ENCODE measurements at places on chromosomes 4 and X. TPM values are rescaled to one million over a fixed set of nuclear protein-coding genes. Genes with fewer than 3 reads are reported as not detected.

Gene MEPE
- not detected for polyA plus RNA-seq

GRCh38 chr4:115274545-115274944 lies 161.1 kb upstream of the NDST4 start:
- no peak for DNase-seq

GRCh38 chr4:138796761-138797160 lies 218.8 kb upstream of the NOCT start:
- DNase-seq, result no peak

Gene MAGEB6B
- polyA plus RNA-seq, result not detected

- DNase-seq, result no peak
These were observed 1.3 kb downstream of the PCDH7 start for GRCh38 chr4:30721185-30722091.

DNA sequence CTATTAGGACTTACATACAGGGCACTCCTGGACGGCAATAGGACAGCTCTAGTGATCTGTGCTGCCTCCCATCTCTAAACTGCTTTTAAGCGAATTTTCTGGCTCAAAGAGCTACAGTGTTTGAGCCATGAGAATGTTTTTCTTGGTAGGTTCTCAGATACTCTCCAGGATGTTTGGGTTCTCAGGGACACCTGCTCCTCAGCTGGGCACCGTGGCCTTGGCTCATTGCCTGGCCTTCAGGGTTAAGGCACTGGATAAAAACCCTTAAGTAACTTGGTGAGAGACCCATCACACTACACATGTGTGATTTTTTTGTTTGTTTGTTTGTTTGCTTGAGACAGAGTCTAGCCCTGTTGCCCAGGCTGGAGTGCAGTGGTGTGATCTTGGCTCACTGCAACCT lies 38.5 kb upstream of the HERC5 start:
- DNase-seq, result no peak

- DNase-seq, result no peak
These were observed 382.9 kb downstream of the RPA4 start for GRCh38 chrX:97266406-97267121.

Gene ADGRG4
- not detected for polyA plus RNA-seq

Gene KIF4A
- 8.4 TPM for polyA plus RNA-seq

Gene CACNA1F
- 0.01 TPM for polyA plus RNA-seq

- DNase-seq, result no peak
These were observed 425.4 kb downstream of the SLITRK2 start for GRCh38 chrX:146243041-146243440.

GRCh38 chr4:11250510-11250909 lies 178.2 kb downstream of the HS3ST1 start:
- DNase-seq, result no peak

DNA sequence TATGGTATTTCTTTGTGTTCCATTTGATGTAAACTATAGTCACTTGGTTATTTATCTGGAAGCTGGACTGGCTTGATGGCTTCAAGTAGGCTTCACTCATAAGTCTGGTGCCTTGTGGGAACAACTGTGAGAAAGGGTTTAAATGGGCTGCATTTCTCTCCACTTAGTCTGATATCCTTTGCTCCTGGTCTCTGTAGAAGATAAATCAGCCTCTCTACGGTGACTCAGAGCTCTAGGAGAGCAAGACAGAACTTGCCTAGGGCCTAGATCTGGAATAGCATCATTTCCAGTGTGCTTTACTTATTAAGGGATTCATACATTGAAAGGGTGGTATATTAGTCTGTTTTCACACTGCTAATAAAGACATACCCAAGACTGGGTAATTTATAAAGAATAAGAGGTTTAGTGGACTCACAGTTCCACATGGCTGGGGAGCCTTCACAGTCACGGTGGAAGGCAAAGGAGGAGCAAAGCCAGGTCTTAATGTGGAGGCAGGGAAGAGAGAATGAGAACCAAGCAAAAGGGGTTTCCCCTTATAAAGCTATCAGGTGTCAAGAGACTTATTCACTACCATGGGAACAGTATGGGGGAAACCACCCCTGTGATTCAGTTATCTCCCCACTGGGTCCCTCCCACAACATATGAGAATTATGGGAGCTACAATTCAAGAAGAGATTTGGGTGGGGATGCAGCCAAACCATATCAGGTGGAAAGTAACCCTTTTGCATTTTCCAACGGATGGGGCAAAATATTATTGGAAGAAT lies 1746.4 kb upstream of the PCDH7 start:
- peak; percentile 92 for DNase-seq

DNA sequence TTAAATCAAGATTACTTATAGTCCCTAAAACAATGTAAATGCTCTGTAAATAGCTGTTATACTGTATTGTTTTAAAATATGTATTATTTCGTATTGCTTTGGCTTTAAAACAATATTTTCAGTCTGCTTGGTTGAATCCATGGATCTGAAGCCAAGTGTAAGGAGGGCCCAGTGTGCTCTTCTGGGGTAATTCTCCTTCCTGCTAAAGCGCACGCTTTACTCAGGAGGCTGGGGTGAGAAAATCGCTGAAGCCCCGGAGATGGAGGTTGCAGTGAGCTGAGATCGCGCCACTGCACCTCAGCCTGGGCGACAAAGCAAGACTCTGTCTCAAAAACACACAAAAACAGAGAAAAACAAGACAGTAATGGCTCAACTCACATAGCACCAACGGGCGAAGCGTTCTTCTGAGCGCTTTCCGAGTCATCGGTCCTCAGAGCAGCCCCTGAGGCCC lies 391 bp upstream of the IDUA start:
- DNase-seq, result peak; percentile 17

Gene MAGEC1
- not detected for polyA plus RNA-seq

DNA sequence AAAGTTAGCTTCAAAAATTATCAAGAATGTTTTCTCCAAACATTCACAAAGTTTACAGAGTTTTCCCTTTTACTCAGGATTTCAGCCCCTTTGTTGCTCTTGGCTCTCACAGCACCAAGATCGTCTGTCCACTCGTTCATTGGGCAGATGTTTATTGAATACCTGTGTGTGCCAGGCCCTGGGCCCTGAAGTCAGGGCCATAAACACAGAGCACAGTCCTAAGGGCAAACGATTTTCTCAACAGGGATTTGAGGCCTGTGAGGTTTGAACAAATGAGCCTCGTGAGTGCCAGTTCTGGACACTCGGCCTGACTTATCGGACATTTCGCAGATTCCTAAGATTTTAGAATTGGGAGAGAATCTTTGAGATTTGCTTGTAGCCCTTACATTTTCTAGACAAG lies 142.1 kb downstream of the TBL1X start:
- no peak for DNase-seq

Gene TRIM60
- not detected for polyA plus RNA-seq

GRCh38 chrX:131729295-131729694 lies 185.4 kb downstream of the OR13H1 start:
- no peak for DNase-seq

- no peak for DNase-seq
These were observed 397.5 kb upstream of the PRKX start for GRCh38 chrX:4110964-4111363.

- no peak for DNase-seq
These were observed 5.4 kb upstream of the DUSP9 start for GRCh38 chrX:153641627-153642026.

DNA sequence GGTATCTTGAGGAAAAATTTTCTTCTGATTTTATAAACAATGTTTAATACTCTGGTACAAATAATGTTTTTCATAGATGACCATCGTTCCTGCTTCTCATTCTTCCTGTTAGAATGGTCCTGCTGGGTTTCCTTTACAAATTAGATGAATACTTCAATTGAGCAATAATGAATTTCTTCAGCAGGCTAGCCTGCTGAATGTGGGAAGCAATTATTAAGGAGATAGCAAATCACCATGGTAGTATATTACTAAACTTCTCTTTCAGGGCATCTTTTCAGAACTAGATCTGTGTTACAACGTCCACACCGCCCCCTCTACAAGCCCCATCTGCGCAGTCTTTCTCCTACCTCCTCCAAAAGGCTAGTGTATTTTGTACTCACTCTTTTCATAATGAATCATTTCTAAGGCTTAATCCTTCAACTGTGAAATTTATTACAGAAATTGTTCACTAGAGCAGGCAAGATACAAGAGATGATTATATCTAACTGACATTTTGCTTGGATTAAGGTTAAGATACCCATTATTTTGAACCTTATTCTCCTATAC lies 38.4 kb downstream of the GPRIN3 start:
- DNase-seq, result no peak

GRCh38 chr4:88341227-88342192 lies 37.1 kb upstream of the HERC6 start:
- peak; percentile 80 for DNase-seq

- DNase-seq, result no peak
These were observed 113.7 kb upstream of the TBL1X start for GRCh38 chrX:9351126-9351525.

- DNase-seq, result no peak
These were observed 679.1 kb downstream of the TRIML1 start for GRCh38 chr4:188818300-188818699.

GRCh38 chr4:38944440-38944839 lies 76.8 kb downstream of the FAM114A1 start:
- DNase-seq, result no peak

Gene CXCL1
- 42.3 TPM for polyA plus RNA-seq

- peak; percentile 78 for DNase-seq
These were observed 180.8 kb downstream of the RAPGEF2 start for GRCh38 chr4:159283696-159284095.

- DNase-seq, result no peak
These were observed 10.0 kb downstream of the ZFYVE28 start for GRCh38 chr4:2408401-2408958.

DNA sequence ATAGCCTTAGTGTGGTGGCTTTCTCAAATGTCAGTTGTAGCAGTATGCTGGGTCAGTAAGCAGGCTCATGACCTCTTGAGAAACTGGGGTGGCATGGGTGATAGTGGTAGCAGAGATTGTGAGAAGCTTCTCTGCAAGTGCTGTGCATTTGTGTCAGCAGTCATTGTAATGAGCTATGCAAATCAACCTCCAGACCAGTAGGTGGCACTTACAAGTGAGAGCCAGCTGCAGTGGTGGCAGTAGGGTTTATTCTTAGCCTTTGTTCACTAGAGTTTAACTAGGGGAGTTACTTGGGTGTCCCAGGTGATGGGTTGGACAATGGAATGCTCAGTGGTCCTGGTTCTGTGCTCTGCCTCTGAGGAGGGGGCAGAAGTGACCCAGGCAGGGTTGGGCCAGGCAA lies 818.7 kb downstream of the PCDH7 start:
- no peak for DNase-seq
